Occipital lobe (tissue), 3 donors: ENCODE measurements at places on chromosomes 1 and 21. TPM values are rescaled to one million over a fixed set of nuclear protein-coding genes. Genes with fewer than 3 reads are reported as not detected.
A peak's percentile ranks its signal among the peaks of the same experiment; 100 is the strongest.

GRCh38 chr1:43288058-43288784 lies 2.8 kb upstream of the C1orf210 start:
- no peak for DNase-seq

GRCh38 chr1:222104694-222105392 lies 363.0 kb upstream of the DUSP10 start:
- DNase-seq, result no peak

DNA sequence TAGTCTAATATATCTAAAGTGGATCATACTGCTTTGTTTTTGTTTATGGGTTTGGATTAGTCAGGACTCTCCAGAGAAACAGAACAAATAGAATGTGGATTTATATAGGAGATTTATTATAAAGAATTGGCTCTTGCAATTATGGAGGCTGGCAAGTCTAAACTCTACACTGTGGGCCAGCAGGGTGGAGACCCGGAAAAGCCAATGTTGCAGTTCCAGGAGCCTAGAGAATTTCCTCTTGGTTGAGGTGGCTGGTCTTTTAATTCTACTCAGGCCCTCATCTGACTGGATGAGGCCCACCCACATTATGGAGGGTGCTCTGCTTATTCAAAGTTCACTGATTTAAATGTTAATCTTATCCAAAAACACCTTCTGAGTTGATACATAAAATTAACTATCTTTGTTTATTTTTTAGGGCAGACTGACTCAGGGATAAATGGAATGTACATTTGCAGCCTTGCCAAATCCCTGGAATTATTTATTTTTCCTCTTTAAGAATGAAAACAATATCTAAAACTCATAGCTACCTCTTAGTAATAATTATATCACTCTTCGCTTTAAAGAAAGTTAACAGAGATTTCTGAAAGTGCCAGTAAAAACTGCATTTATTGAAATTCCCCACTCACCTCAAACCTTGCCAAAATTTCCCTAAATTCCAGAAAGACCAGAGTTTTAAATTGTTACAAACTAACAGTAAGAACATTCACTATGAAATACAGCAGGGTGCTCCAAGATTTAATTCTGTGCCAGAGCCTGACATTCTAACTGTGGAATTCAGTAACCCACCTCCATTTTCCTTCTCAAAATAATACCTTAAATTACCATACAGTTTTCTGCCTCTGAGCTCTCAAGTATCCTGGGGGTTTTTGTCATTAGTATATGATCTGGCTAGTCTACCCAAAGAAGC lies 36.6 kb upstream of the SSX2IP start:
- no peak for DNase-seq

GRCh38 chr1:56331892-56332567 lies 247.3 kb downstream of the PLPP3 start:
- no peak for DNase-seq

DNA sequence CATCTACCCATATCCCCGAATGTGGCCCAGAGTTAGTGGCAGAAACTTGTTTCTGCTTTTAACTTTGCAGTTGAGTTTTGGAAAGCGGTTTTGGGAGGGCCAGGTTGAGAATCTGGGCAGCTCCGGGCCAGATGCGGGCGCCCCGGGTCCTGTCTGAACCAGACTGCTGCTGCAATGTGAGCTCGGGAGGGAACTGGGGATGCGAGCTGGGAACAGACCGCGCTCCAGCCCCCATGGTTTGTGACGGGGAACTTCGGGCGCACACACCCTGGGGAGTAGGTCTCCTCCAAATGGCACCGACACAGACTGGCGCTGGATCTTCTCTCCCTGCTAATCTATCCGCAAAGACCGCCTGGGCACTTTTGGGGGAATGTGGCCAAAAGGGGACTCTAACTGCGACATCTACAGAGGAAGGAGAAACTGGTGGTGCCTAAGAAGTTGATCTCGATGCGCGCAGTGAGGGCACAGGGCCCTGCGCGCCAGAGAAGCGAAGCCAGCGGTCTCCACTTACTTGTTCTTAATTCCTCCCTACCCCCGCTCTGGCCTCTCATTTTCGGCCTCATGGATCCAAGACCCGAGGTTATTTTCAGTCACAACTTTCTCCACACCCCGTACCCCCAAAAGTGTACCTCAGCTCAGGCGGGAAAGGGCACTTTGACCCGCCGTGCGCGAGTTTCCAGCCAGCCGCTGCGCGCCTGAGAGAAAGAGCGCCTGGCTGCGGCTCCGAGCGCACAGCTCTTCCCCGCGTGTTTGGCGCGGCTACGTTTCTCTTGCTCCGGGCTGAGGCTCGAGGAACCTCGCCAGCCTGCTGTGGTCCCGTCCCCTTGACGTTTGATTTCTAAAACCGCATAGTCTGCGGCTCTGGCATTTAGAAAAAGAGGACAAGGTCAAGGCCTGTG lies 411.0 kb upstream of the ESRRG start:
- no peak for DNase-seq

DNA sequence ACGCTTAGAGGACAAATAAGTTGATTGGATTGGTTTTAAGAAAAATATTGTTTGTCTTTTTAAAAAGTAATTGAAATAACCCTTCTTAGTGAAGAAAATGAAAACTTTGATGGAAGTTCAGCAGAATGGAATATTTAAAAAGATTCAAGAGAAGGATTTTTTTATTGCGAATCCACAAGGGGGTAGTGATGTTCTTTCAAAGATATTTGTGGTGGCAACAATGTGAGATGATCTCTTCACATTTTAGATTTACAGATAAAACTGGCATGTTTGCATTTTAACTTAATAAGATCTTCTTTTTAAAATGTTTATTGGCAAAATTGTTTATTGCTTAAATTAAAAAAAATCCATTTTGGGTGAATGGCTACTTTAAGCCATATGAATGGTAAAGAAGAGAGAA lies 8.9 kb downstream of the CAMTA1 start:
- no peak for DNase-seq

DNA sequence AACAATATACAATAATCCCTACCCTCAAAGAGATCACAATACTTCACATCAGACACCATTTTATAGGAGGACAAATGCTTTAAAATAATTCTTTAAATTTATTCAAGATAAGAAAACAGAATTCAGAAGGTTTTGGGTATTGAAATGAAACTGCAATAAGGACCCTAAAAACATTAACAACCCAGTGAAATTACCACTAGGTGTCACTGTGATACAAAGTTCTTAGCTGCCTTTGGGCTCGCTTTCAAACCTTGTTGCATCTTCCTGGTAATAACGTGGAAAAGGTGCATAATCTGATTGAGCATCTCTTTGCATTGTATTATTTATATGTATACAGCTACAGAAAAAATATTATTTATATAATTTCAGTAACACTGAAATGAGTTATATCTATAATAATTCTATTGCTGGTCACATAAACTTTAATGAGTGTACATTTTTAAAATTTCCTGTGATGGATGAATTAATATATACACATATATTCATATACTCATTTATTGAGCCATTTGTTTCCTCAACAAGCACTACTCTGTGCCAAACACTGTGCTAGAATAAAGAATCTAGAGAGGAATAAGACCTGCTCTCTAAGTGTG lies 185.2 kb downstream of the FAF1 start:
- DNase-seq, result peak; percentile 0

- DNase-seq, result no peak
These were observed 416.9 kb upstream of the USP24 start for GRCh38 chr1:55632058-55632457.

DNA sequence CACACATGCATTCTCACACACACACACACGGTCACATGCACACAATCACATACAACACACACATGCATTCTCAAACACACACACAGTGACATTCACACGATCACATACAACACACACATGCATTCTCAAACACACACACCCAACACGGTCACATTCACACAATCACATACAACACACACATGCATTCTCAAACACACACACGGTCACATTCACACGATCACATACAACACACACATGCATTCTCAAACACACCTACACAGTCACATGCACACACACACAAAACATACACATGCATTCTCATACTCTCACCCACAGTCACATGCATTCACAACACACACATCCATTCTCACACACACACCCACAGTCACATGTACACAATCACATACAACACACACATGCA lies 135.0 kb downstream of the CASZ1 start:
- DNase-seq, result no peak

GRCh38 chr1:168991667-168992475 lies 114.6 kb upstream of the ATP1B1 start:
- DNase-seq, result no peak

DNA sequence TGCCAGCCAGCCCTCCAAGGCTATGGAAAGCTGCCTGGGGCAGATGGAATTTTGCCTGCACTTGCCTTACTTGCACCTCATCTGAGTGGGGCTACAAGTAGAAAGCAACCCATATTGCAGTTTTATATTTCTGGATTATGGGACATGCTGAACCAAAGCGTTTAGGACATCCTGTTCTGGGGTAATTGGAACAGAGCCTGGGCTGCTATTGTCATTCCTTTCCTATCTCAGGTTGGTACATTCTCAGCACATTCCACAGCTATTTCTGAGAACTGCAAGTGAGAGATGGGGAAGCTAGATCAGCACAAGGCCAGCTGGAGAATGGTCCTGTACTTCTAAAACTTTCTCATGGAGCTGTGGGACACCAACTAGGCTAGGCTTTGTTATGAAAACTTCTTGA lies 713.8 kb downstream of the KCNT2 start:
- DNase-seq, result no peak

DNA sequence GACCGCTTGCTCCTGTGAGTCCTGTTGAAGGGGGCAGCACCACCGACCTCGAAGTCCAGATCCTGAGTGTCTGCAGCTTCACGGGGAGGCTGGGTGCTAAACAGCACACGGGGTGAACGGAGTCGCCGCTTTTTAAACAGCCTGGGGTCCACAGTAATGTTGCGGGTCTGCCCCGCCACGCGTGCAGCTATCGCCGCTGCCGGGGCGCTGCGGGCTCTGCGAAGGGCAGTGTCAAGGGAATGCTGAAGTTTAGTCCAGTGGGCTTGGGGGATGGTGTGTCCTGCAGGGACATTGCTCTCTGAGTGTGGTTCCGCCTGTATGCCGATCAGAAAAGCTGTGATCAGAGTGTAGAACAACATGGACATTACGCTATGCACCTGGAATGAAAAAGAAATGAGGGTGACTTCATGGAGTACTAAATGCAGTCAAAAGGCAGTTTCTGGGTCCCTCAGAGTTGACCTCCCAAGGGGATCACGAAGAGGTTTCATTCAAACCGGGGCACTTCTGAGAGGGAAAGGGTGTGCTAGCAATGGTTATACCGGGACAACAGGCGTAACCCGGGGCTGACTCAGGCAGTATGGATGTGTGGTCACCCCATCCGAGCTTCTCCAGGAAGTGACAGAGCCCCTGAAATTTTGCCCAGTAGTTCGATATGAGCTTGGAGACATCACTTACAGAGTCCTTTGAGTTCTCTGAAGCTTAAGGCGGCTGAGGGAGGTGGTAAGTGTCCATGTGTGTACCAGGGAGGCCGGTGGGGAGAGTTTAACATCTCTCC lies 51.4 kb downstream of the NGF start:
- DNase-seq, result no peak

DNA sequence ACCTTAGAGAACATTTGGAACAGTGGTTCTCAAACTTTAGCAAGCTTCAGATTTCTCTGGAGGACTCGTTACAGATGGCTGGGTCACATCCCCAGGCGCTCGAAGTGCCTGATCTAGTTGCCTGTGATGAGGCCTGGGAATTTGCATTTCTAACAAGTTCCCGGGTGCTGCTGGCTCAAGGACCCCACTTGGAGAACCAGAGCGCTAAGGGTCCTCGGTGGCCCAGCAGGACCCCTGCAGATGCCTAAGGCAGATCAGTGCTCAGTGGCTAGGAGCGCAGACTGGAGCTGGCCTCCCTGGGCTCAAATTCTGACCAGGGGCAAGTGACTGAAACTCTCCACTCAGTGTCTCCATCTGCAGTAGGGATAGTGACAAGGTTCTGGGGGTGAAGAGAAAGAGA lies 208.2 kb downstream of the DYRK1A start:
- no peak for DNase-seq

- peak; percentile 63 for DNase-seq
These were observed 19.7 kb downstream of the CDK18 start for GRCh38 chr1:205523891-205524793.

GRCh38 chr21:27425172-27425571 lies 458.3 kb upstream of the ADAMTS5 start:
- no peak for DNase-seq

- no peak for DNase-seq
These were observed 104.1 kb upstream of the HNRNPU start for GRCh38 chr1:244968471-244968871.

DNA sequence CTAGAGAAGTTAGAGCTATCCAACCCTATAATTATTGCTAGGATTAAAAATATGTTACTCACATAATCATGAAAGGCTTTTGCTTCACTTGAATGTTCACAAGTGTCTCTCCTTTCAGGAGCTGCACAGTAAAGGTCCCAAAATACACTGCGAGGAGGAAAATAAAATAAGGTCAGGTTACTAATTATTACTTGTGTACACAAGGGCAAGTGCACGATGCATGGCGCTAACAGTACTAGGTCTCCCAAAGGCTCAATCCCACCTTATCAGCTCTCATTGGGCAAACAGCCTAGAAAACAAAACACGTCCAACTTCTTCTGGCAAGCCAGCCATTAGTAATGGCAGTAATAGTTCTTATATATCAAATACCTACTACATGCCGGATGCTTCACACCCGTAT lies 4.4 kb downstream of the SSBP3 start:
- DNase-seq, result no peak

DNA sequence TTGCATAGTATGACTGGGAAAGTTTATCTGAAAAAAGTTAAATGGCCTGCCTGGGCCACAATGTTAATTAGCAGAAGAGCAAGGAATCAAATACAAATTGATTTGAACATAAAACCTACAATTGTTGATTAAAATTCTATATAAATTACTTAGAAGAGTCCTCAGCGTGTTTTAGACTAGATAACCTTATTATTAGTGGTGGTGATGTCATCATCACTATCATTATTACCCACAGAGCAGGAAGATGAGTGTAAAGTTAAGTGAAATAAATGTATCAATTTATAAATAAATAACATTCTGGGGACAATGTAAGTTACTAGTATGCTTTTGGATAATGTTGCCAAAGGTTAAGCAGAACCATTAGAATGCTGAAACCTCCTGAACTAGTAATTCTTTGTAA lies 46.1 kb downstream of the RBM11 start:
- no peak for DNase-seq

- no peak for DNase-seq
These were observed 8.2 kb downstream of the NES start for GRCh38 chr1:156668801-156669637.

RNU1-1 gene
- total RNA-seq, result under 0.01 TPM

CRYZL1 gene
- 73.2 TPM for total RNA-seq

RAVER2 gene
- 22.9 TPM for total RNA-seq

DYNLT4 gene
- total RNA-seq, result not detected

NLRP3 gene
- 1.4 TPM for total RNA-seq
